ENCODE measurements at places on chromosomes 2 and 18.

GRCh38 chr18:35624146-35624545 is 42.6 kb downstream of the GALNT1 start:
- DNase-seq: no peak

- no peak for DNase-seq
Observed at GRCh38 chr18:45073556-45073955, 392.9 kb downstream of the SETBP1 start.

DNA sequence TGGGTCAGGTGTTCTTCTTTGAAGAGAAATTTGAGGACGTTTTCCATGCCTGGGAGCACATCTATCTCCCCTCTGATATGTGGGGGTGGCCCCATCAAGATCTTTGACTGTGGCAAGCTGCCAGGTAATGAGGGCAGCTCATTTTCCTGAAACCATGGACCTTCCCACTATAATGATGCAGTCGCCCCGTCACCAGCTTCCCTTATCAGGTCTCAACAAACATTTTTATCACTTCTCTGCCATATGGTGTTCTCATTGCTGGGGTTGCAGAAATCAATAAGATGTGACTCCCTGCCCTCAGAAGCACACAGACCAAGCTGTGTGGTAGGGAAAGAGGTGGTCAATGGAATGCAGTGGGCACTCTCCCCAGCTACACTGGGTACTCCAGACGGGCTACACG is 48.4 kb upstream of the B3GNT7 start:
- DNase-seq: no peak

DNA sequence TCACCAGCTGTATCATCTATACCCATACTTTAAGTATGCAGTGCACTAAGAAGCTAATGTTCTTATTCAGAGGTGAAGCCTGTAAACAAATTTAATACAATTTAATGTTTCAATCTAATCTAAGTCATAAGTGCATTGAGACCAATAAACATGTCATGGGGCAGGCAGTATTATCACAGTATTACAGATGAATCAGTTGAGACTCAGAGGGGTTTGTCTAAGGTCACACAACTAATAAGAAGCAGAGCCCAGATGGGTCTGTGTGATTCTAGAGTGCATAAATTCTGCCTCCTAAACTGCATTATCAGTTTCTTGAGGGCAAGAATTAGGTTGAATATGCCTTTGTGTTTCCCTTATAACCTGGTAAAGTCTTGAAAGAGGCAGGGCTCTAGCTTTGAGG is 140.9 kb upstream of the RNF152 start:
- no peak for DNase-seq

DNA sequence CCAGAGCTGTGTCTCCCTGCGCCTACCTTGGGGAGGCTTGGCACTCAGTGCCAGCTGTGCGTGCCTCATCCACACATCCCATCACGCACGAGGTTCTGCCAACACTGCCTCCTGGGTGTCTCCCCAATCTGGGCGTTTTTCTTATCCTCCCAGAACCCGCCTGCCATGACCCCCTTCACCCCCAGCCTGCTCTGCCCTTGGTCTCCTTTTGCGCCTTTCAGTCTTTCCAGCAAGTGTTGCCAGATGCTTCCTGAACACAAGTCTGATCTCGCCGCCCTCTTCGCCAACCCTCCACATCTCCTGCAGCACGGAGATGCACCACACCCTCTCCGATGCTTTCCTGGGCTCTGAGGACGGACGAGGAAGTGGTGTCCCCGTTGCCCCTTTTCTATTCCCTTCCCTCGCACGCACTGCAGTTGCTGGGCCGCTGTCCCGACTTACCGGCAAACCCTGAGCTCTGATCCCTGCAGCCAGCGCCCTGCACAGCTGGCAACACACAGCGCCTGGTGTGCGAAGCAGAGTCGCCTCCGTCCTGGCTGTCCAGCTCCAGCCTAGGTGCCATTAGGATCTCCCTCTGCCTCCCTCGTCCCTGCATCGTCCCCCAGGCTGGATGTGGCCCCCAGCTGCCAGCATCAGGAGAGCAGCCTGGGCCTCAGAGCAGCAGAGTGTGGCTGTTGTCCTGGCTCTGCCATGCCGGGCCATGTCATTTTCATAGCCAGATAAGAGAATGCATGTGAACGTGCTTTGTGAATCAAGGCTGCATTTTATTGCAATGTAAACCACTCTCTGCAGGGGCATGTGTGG is 22.6 kb upstream of the ALLC start:
- DNase-seq: no peak

GRCh38 chr2:239368321-239368720 is 32.5 kb downstream of the HDAC4 start:
- no peak for DNase-seq

DNA sequence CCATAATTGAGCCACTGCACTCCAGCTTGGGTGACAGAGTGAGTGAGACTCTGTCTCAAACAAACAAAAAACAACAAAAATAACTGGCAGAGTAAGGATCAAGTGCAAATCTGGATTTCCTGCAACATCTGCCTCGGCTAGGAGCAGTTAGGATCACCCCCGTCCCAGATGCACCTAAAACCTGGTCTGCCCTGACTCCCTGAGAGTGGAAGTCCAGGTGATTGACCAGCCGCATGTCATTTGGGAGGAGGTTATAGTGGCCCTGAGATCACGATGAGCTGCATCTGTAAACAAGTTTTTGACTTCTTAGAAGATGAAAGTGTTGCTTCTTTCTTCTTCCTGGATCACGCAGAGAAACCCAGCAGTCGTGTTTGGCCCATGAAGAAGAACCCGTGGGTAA is 5.0 kb upstream of the ESPNL start:
- no peak for DNase-seq

DNA sequence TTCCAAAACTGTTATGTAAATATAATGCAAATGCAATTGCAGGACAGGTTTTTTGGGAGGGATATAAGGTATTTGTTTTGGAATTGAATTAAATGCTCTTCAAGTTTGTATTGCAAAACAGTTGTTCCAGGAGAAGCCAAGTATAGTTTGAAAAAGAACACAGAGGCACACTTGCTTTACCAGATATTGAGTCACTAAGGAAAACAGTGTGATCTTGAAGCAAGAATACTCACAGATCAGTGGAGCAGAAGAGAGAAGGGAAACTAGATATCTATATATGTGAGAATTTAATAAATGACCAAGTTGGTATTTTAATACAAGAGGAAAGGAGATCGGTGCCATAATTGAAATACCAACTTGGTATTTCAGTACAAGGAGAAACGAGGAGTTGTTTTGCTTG is 178.9 kb downstream of the CAPN13 start:
- peak; percentile 44 for DNase-seq
